ENCODE measurements at places on chromosomes 1 and 21. TPM values are rescaled to one million over a fixed set of nuclear protein-coding genes. Genes with fewer than 3 reads are reported as not detected.

SPAG17 gene
- not detected for total RNA-seq

CLDN17 gene
- total RNA-seq = not detected

DNA sequence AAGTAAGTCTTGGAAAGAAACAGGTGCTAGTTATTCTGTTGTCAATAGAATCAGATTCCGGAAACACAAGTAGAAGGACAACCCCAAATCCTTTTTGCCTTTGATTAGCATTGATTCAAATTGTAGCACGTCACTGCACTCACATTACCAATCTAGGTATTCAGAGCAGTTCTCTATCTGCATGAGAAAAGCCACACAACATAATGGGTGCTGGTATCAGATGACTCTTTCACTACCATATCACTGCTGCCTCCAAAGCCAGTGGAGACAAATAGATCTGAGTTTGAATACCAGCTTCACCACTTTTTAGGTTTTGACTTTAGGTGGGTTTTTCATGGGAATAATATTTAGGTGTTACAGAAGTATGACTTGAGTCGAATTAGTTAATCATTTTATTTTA is 38.9 kb downstream of the RTCA start:
- no peak for DNase-seq

DNA sequence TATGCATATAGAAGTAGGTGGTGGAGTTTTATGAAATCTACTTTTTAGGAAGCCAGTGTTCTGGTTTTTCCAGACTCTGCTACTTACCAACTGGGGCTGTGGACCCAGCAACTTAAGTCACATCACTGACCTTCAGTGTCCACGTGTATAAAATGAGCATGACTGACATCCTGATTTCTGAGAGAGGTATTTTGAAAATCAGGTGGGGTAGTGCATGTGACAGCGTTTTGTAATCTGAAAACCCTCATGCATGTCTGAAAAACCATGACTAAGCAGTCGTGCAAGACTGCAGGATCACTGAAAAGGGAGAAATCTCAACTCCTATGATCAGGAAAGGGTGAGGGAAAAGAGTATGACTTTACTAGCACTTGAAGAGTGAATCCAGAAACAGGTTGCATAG is 26.1 kb downstream of the CR1L start:
- no peak for DNase-seq

DNA sequence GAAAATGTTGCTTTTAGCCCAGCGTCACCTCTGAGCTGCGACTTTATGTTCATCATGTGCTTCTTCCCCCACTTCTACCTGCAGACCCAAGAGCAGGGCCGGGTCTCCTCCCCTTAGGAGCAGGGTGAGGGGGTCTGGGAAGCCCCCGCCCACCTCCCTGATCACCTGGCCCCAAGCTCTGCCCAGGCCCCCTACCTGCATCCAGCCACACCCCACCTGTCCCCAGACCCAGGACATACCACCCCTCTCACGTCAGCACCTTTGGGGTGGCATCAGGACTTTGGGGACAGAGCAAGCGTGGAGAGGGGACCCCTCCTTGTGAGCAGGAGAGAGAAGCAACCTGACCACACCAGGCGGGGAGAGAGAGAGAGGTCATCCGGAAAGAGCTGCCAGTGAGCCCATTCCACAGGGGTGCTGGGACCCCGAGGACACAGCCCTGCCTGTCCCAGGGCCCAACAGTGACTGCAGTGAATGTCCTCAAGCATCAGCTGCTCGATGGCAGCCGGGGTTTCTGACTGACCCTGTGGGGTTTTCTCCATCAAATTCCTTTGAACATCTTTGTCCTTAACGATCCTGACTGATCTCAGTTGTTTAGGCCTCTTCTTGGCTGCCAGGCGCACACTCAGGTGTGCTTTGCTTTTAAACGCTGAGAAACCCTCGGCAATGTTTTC is 42.8 kb upstream of the COL18A1 start:
- no peak for DNase-seq

DNA sequence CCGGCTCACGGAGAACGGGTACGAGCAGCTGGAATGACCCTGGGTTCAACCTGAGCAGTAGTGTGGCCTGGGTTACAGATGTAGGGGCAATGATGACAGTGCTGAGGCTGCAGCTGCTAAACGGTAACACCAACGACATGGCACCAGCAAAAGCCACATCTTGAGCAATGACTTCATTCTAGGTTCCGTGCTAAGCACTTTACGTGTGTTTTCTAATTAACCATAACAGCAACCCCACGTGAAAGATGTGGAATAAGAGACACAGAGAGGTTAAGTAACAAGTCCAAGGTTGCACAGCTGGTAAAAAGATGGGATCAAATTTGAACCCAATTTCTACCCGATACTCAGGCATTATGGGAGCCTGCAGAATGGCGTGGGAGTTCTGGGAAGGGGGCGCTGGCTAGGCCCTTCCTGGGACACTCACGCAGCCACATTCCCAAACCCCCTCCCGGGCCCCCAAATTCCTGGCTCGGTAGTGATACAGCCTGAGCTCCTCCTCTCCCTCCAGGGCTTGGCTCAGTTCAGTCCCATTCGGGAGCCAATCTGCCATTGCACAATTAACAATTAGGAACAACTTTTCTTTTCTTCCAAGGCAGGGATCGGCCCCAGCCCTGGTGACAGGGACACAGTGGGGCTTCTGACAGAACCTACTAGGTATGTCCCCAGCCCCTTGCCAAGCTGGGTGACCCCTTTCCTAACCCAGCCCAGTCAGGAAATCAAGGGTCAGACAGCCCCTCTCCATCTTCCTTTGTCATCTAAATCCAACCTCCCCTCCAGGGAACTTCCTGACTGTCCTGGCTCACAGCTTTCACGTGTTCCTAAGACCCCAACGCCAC is 23.8 kb upstream of the ECE1 start:
- no peak for DNase-seq

GRCh38 chr1:93021539-93022134 is 57.4 kb upstream of the MTF2 start:
- peak; percentile 61 for DNase-seq
